ENCODE measurements at places on chromosomes 6 and 20. TPM values are rescaled to one million over a fixed set of nuclear protein-coding genes. Genes with fewer than 3 reads are reported as not detected.

The E2F1 gene
- 1.2 TPM for total RNA-seq

The SIGLEC1 gene
- total RNA-seq, result 6.4 TPM

The TRIM15 gene
- total RNA-seq, result not detected

The PHACTR3 gene
- total RNA-seq, result 4.3 TPM
